Stomach (tissue), 19 donors: ENCODE measurements at places on chromosomes 12 and 14. TPM values are rescaled to one million over a fixed set of nuclear protein-coding genes. Genes with fewer than 3 reads are reported as not detected.

SERPINA10 gene
- not detected for total RNA-seq

KCNA5 gene
- total RNA-seq, result 6.5 TPM

MANSC4 gene
- total RNA-seq, result not detected

SLC10A1 gene
- total RNA-seq, result not detected

HHIPL1 gene
- 1.2 TPM for total RNA-seq

PGF gene
- total RNA-seq, result 9.7 TPM

VASH1 gene
- total RNA-seq, result 4.9 TPM

CLEC4D gene
- not detected for total RNA-seq

CLEC1B gene
- total RNA-seq, result not detected

STON2 gene
- 8.7 TPM for total RNA-seq

HVCN1 gene
- 7.0 TPM for total RNA-seq
